ENCODE measurements at places on chromosomes 4 and X.

- no peak for DNase-seq
These were observed 182.8 kb upstream of the MAP3K15 start for GRCh38 chrX:19698122-19698521.

DNA sequence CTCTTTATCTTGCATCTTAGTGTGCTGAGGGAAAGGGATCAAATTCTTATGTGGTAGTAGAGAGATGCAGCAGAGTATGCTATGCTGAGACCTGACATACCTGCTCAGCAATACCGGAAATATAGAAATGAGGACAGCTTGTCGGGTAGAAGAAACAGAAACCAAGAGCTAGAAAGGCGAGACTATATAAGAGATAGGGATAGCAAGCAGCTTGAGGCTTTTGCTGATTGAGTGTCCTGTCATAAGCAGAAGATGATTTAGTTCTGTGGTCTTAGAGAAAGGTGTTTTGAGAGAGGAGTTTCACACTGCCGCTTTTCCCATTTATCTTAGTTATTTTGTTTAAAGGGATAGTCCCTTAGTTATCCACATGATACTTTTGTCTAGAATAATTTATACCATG lies 31.7 kb downstream of the USP9X start:
- no peak for DNase-seq

DNA sequence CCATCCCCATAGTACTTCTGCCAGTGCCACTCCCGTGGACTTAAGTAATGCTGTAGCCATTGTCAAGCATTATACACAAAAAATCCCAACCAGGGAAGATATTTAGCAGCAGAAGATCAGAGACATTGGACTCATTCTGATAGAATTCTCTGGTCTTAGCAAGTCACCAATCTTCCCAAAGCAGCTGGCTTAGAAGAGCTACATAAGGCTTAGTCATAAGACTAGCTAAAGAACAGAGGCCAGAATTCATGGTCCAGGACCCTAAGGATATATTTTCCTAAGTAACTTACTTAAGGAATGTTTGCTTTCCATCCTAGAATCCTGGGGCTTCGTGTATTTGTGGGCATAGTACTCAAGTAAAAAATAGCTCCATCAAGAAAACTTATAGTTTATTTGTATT lies 100.3 kb upstream of the SLIT2 start:
- DNase-seq: no peak

DNA sequence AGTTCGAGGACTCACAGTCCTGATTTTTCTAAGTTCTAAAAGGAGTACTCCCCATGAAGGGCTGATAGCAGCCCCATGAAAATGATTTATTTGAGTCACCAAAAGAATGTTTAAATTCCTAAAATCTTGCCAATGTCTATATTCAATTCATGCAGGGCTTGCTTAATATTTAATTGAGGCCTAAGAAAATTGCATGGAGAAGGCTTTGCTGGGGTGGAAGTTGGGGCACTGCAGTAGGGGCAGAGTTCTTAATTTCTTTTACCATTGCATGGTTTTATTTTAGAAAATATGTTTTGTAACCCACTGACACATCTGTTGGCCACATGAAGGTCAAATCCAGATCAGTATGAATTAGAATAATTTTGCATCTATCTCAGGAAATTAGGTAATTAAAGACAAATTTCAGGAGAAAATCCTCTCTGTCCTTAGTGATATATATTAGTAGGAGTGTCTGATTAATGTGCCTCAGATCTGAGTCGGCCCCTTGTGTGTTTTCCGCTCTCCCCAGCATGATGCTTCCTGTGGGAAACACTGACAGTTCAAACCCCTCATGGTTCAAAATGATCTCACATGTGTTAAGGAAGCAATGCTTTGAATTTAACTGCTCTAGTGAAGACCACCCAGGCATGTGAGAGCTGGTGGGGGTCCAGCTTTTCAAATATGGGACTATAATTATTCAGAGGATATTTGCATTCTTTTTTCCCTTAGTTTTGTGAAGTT lies 54.0 kb upstream of the EGFL6 start:
- no peak for DNase-seq

DNA sequence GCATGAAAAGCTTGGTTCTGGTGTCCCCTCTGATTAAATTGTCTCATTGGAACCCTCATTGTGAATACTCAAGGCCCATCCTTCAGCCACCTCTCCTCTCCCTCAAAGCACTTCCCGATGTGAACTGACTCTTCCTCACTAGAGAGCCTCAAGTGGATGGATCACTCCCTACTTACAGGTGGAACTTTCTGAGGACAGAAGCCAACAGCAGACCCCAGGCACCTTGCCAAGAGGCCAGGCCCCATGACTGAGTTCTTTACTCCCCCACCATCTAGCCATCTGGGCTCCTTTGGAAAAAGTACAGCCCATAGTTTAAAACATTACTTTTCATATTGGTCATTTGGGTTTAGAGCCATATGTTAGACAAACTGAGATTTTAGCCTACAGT lies 224.1 kb downstream of the SHROOM3 start:
- no peak for DNase-seq

DNA sequence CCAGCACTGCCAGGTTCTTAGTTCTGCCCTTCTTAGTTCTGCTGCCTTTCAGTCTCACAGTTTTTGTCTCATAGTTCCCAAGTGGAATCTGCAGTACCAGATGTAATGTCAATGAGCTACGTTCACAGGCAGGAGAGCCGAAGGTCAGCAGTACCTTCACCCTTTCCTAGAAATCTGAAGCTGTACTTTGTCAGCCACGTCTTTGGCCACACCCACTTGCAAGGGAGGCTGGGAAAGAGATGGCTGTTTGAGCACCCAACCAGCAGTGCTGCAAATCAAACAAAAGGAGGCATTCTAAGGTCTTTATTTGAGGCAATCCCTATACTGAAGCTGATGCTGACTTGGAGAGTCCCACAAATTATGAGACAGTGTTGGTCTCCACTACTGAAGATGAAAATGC lies 199.1 kb upstream of the NPY2R start:
- no peak for DNase-seq

- no peak for DNase-seq
These were observed 60.2 kb downstream of the KCNIP4 start for GRCh38 chr4:21888195-21888976.

DNA sequence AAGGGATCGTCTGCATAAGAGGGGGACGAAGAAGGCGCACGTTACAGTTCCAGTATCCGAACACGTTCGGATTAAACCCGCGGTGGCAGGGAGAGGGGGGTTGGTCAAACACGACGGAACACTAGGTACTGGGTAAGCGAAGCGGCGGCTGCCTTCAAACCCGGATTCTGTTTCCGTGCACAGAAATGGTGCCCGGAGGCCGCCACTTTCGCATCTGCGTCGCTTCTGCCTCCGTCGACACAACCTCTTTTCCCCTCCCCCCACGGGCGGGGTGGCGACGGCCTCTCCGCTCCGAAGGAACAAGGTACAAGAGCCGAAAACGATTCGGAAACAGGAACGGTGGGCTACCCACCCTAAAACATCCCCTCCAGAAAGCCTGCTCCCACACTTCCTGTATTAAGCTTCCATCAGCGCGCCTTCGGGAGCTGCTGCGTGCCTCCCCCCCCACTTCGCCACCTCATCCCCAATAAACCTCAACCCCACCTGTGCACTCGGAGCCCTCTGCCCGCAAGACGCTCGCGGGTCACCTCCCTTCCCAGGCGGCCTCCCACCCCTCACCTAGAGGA lies 667 bp downstream of the G3BP2 start:
- peak; percentile 74 for DNase-seq

DNA sequence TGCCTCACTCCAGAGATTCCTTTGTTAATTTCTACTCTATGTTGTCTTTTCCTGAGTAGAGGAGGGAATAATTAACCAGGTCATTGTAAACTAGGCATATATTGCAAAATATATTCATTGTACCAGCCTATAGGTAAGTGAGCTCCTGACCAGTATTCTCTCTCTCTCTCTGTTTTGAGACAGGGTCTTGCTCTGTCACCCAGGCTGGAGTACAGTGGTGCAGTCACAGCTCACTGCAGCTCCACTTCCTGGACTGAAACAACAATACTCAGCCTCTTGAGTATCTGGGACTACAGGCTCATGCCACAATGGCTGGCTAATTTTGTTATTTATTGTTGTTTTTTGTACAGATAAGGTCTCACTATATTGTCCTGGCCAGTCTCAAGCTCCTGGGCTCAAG lies 198.3 kb downstream of the ARAP2 start:
- no peak for DNase-seq

GRCh38 chr4:55358246-55358645 lies 12.2 kb downstream of the SRD5A3 start:
- no peak for DNase-seq

- DNase-seq: no peak
These were observed 116.6 kb downstream of the PAPSS1 start for GRCh38 chr4:107603430-107603829.

- no peak for DNase-seq
These were observed 180.2 kb downstream of the RBM46 start for GRCh38 chr4:154961263-154961662.

GRCh38 chr4:121146530-121146929 lies 17.6 kb downstream of the TNIP3 start:
- no peak for DNase-seq

GRCh38 chr4:141914746-141915145 lies 278.4 kb downstream of the IL15 start:
- DNase-seq: no peak

DNA sequence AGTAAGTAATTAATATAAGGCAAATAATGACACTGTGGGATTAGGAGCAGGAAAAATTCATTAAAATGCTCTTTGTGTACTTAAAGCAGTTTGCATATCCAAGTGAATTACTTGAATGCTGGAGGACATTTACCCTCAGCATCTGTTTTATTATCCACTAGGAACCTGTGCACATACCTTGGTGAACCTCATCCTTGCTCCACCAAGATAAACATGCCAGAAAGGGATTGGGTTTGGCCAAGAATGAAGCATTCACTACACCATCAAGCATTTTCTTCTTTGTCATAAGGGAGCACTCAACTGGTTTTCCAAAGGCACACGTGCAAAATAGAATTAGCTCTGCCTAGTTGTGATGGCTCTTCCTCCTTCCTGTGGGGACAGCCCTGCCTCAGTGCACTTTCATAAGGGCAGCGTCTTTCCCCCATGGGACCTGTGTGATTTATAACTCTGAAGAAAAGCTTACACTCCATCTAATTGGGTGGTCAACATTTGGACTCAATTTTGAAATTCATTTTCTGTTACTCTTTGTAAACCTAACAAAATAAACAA lies 291.7 kb downstream of the USP46 start:
- no peak for DNase-seq

GRCh38 chr4:7383266-7383665 lies 51.5 kb downstream of the PSAPL1 start:
- no peak for DNase-seq

DNA sequence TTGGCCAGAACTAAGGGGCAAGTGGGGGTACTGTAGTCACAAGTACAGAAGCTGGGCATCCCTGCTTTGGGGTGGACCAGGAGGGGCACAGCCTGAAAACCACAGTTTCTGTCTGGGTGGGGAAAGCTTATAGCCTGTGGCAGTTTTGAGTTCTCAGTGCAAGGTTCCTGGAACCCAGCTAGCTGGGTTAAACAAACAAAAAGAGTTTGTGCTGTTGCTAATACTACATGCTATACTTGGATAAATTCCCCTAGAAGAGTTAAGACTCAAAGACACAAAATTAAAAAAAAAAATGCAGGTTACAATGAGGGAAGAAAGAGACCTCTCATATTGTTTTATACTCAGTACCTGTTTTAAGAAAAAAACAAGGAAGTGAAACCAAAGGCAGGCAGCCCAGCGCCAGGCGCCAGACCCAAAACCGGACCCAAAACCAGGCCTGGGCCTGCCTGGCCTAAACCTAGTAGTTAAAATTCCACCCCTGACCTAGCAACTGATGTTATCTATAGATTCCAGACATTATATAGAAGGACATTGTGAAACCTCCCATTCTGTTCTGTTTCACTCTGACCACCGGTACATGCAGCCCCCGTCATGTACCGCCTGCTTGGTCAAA lies 50.8 kb downstream of the SLC2A9 start:
- DNase-seq: no peak

GRCh38 chr4:187887906-187888305 lies 107.7 kb upstream of the ZFP42 start:
- no peak for DNase-seq

DNA sequence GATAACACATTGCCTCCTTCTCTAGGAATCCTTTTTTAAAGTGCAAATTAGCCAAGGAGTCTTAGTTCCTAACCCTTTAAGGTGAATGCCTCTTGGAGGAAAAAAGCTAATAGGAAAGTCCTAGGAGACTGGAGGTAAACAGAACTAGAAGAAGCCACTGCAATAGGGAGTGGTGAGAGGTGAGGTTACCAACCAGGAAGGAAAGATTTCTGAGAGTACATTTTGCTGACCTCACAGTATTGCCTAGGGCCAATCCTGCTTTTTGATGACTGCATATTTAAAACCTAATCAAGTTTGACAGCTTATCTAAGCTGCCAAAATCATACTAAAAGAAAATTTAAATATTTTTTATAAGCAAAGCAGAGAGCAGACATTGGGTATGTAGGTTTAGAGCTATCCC lies 7.3 kb upstream of the CUL4B start:
- no peak for DNase-seq

DNA sequence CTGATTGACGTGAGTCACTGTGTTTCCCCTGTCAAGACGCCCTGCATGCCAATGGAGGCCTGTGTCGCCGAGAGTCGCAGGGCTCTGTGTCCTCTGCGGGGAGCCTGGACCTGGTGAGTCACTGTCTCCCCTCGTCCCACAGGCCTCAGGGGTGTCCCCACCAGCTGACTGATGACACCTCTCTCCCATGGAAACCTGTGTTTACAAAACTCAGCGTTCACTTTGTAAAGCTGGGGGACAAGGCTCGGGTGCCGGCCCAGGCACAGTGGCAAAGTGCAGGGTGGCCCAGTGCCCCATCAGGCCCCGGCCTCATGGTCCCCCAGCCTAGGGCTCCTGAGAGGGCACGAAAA lies 21.2 kb upstream of the HGFAC start:
- no peak for DNase-seq

DNA sequence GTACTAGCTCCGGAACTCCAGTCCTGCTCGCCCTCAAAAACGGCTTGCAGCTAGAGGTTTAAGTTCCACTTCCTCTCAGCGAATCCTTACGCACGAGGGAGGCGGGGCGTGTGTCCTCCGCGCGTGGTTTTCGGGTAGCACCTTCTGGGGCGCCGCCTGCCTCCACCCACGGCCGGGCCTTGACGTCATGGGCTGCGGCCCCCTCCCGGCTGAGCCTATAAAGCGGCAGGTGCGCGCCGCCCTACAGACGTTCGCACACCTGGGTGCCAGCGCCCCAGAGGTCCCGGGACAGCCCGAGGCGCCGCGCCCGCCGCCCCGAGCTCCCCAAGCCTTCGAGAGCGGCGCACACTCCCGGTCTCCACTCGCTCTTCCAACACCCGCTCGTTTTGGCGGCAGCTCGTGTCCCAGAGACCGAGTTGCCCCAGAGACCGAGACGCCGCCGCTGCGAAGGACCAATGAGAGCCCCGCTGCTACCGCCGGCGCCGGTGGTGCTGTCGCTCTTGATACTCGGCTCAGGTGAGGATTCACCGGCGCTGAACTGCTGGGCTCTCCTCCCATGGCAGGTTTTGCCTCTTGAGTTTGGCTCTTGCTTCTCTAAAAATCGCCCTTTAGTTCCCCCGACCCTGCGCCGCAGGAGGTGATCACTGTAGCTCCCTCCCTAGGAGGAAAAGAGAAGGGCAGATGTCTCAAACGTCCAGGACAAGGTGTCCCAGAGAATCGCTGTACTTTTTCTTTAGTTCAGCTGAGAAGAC lies at the start of gene AREG:
AREG (plus strand) TSS at position 246 of the 752 bp plus-strand sequence; CDS start at position 456, 210 bp downstream.
- DNase-seq: peak; percentile 87

All from stimulated activated naive CD4-positive, alpha-beta T cell treated with Interleukin-2 at 50 U/mL for 16 hours (primary cell).